ENCODE measurements at places on chromosomes 6 and 20.

GRCh38 chr20:46267108-46268105 lies 40.9 kb downstream of the CDH22 start:
- DNase-seq = no peak

DNA sequence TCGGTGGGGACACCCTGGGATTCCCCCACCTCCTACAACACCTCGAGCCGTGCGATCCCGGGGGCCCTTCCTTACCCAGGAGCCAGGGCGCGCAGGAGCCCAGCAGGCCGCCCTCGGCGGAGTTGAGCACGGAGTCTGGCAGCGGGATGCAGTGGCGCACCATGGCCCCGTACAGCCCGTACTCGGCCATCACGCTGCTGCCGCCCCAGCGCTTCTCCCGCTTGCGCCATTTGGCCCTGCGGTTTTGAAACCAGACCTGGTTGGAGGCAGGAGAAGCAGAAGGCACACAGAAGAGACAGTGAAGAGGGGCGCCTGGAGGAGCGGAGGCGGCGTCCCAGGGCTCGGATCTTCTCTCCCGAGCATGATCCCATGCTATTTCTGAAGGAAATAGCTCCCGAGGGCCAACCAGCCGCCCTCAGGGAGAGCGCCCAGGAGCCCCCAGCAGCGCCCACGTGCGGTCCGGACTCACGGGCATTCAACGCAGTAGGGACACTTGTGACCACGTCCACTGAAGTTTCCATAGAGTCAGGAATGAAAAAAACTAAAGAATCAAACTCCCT lies 4.3 kb downstream of the VSX1 start:
- no peak for DNase-seq

GRCh38 chr6:124234801-124235200 lies 431.1 kb downstream of the NKAIN2 start:
- DNase-seq = no peak

DNA sequence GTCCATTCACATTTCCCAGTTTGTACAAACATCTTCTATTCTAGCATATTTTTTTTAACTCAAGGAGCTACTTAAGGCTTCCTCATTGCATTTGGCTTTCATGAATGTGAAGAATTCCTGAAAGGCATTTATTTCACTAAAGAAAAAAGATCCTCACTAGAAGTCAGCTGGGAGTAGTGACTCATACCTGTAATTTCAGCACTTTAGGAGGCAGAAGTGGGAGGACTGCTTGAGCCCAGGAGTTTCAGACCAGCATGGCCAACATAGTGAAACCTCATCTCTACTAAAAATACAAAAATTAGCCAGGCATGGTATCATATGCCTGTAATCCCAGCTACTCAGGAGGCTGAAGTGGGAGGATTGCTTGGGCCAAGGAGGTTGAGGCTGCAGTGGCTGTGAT lies 30.9 kb upstream of the XRN2 start:
- DNase-seq = no peak

GRCh38 chr6:121823437-121823851 lies 388.0 kb downstream of the GJA1 start:
- DNase-seq = no peak

DNA sequence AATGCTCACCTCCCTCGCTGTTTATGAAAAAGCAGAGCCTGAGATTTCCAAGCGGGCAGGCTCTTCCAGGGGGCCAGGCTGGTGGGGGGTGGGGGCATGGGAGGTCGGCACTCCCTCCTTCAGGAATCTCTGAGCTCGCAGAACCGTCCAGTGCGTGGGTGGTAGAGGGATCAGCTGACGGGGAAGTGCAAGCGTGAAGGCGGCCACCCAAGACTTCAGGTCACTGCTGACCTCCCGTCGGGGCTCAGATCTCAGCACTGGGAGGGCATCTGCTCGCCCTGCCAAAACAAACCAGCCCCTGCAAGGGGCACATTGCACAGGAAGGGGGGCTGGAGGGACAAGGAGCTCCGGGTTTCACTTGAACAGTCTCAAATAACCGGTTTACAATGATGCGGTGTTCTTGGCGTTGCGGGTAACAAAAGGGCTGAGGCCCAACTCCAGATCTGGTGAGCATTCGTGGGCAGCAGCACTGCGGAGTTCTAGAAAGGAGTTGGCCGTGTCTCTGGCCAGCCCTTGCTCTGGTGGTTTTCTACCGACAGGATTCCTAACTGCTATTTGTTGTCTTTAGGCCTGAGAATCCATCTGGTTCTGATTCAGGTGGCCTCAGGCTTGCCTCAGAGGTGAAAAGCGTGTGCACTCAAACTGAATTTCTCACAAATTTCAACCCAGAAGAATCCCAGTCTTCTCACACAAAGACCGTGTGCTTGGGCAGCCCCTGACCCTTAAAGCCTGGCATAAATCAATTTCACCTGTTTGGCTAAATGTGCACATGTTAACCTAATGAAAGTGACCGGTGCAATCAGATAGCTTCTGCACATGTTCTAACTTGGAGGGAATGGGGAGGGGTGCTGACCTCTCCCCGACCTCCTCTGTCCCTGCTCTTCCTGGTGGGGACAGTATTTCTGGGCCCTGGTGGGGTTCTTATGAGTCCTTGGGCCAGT lies 191.6 kb downstream of the MYLK4 start:
- DNase-seq = no peak

DNA sequence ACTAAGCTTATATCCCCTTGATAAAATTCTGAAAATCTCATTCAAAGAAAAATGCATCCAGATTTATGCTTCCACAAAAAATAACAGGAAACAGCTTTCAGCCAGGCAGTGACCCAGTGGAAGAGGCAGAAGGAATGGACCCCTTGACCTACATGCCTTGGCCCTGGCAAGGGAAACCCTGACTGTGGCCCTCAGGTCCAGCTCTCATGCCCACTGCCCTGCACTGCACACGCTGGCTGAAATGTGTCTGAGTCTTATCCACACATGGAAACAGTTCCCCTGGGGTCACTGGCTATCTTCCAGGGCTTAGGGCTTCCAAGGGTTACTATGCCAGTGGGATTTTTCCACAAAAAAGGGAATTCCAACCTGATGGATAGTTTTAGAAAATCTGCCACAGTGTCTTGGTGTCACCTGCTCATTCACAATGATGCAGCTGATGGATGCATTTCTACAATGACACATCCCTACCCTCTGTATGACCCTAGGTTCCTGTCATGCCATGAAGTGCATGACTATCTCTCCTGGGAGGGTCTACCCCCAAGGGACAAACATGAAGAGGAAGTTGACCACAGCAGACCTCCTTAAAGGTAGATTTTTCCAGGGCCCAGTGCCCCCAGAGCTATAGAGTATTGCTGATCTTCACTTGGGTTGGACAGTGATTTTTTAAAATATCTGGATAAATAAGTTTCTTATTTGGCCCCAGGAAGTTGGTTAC lies 121.9 kb upstream of the CD93 start:
- DNase-seq = no peak

- no peak for DNase-seq
These were observed 189.5 kb upstream of the GMDS start for GRCh38 chr6:2434912-2435311.

- no peak for DNase-seq
These were observed 483.1 kb upstream of the JAG1 start for GRCh38 chr20:11156922-11157321.

DNA sequence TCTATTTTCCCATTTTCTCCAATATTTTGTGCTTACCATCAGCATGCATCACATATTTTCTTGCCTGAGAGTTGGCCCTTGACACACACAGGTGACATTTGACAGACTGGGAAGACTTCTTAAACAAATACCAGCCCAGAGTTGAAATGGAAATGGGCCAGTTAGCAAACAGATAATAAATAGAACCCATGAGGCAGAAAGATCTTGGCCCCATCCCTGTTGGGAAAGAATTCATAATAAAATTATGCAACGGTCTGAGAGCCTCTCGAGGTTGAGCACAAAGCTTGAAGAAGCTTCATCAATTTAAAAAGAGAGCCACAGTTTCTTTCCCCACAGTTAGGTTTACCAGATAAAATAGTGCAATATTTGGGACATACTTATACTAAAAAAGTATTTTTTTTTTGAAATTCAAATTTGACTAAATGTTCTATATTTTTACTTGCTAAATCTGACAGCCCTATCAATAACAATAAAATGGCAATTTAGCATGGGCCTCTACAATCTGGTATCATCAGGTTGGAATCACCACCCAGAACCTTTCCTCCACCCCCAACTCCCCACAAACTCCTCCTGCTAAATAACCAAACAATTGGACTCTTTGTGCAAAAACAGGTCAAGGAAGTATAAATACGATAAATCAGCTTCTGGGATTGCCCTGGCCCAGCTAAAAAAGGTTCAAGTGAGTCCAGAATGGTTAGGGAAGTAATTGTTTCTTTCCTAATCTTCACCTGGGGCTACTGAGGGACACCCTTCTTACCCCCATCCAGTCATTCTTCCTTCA lies 129.8 kb downstream of the CD164 start:
- DNase-seq = no peak

GRCh38 chr20:21053002-21053762 lies 53.0 kb downstream of the LINC00237 start:
- DNase-seq = no peak

DNA sequence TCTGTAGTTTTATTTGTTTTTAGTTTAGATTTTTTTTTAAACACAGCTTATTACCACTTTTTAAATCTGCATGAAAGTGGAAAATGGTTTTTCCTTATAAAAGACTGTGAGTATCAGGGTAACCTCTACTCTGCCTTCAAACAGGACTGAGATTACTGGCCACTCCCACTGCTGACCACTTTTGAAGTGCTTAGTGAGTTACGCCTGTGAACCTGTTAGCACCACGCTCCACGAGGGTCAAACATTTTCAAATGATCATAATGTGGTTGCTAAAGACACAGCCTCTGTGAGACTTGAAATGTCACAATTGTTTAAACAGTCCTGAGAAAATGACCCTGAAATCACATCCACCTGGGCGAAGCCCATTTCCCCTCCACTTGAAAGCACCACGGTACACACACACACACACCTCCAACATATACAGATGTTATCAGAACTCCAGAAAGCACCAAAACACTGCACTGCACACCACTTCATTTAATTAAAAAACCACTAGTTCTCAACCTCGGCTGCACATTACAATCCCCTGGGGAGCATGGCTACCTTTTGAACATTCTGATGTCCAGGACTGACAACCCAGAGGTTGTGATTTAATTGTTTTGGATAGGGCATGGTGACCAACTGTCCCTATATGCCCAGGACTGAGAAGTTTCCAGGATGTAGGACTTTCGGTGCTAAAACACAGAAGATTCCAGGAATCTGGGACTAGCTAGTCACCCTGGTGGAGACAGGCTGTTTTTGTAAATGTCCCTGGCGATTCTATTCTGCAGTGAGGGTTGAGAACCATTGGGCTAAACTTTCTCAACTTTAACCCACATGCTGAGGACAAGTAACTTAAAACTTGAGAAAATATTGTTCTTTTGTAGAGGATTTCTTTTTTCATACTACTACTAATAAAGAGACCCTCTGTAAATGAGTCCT lies 176.4 kb upstream of the MYLIP start:
- no peak for DNase-seq

GRCh38 chr6:166849749-166850183 lies 106.6 kb downstream of the RNASET2 start:
- no peak for DNase-seq

DNA sequence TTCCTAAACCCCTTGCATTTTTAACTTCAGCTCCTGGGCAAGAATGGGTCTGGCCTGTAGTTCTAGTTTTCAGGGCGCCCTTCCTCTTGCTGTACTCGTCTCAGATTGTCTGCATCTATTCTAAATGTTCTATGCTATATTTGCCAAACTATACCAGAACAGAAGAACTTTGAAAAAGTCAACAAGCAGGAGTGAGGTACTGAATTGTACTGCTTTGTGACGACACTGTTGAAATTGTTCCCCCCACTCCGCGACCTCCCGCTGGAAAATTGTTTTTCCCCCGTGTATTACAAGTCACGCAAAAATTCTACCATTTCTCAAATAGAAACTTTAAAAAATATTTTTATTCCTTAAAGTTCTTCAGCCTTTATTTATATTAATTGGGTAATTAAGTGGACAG lies 73.9 kb downstream of the CBFA2T2 start:
- DNase-seq = no peak

- no peak for DNase-seq
These were observed 474.2 kb upstream of the SULF2 start for GRCh38 chr20:48259456-48259855.

GRCh38 chr6:158561938-158562337 lies 2.0 kb downstream of the TMEM181 start:
- no peak for DNase-seq

DNA sequence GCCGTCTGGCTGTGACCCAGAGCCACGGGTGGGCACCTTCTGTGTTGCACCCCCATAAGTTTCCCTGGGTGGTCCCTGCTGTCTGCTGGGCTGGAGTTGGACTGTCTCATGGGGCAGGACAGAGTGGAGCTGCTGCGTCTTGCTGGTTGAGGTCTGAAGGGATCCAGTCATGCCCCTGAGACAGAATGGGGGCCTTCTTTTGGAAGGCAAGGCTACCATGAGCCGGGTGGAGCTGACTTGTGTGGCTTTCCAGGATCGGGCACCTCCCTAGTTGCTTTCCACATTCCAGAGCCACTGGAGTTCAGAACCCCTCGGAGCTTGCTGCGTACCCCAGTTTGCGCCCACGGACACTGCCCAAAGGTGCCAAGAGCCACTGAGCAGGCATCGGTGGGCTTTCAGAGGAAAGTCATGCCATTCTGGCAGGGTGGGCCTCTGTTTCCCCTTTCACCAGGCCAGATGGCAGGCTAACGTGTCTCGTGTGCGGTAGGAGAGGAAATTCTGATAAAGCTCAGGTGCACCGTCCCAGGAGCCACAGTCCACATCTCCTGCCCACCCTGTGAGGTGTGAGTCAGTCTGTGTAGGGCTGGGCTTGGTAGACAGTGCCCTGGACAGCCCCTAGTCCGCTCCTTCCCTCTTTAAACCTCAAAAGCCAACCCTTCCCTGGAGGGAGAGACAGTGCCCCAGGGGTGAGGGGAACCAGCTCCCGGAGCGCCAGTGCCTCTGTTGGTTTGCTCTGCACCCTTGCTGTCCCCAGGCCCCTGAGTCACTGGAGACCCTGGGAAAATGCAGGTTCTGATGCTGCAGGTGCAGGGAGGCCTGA lies 125.3 kb downstream of the SYCP2 start:
- DNase-seq = no peak

- DNase-seq = no peak
These were observed 18.1 kb upstream of the TRIM27 start for GRCh38 chr6:28941684-28942448.

- no peak for DNase-seq
These were observed 48.5 kb upstream of the ID4 start for GRCh38 chr6:19788686-19789085.

- DNase-seq = no peak
These were observed 614.2 kb upstream of the CITED2 start for GRCh38 chr6:139988685-139989084.

DNA sequence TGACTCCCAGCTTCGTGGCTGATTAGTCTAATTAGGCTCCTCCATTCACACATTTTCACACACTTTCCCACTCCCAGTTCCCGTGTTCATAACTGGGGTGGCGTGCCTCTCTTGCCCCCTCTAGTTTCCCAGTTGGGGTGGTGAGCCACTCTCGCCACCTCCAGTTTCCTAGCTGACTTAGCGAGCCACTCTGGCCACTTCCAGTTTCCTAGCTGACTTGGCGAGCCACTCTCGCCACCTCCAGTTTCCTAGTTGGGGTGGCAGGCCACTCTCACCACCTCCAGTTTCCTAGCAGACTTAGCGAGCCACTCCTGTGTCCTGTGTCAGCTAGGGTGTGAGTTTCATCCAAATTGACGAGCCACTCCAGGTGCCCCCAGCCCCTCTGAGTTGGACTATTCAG lies 7.4 kb upstream of the GMPR start:
- DNase-seq = no peak

Data from substantia nigra (tissue), 51 donors.